ENCODE measurements at places on chromosomes 2 and 18.

DNA sequence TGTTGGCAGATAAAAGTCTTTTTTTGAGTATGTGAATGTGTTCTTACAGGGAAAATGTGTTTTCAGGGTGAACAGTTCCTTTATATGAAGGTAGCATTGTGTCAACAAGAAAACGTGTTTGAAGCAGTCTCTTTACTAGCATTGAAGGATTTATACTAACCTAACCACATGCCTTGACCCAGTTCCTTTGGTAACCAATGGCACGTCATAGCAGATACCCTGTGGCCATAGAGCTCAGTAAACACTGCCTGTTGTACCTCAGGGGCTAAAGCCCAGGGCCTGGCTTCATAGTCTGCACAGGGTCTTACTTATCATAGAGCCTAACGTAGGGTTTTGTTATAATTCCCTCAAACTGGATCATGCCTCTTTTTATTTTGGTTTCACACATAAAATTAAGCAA lies 32.1 kb upstream of the NFU1 start:
- no peak for DNase-seq

DNA sequence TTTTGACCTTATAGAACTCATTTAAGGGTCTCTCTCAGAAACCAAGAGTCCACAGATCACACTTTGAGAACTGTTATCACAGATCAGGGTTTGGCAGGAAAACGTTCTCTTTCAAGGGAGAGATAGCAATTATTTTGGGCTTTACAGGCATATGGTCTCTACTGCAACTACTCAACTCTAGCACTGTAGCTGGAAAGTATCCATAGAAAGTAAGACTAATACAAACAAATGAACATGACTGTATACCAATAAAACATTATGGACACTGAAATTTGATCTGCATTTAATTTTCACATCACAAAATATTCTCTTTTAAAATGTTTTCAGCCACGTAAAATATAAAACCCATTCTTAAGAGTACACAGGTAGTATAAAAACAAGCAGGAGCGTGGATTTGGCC lies 100.5 kb downstream of the TRIP12 start:
- DNase-seq: no peak

- DNase-seq: no peak
Measured at GRCh38 chr2:180849851-180850250, 130.6 kb upstream of the UBE2E3 start.

- DNase-seq: no peak
Measured at GRCh38 chr2:4628998-4629501, 925.7 kb downstream of the DCDC2C start.

GRCh38 chr2:175577368-175577970 lies 396.0 kb upstream of the ATP5MC3 start:
- no peak for DNase-seq

DNA sequence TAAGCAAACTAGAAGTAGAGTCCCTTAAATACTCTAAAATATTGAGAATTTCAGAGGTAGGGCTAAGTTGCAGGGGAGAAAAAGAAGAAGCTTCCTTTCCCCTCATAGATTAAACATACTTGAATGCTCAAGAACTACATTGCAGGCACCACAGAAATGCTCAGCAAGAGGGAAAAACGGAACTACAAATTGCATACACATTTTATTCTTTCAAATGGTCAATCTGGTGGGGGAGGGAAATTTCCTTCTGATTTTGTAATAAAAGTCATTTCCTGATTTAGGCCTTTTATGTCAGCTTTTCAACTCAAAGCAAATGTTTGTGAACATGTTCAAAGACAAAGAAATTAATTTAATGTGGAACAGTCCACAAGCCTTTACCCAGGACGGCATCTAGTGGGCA lies 33.0 kb downstream of the FARSB start:
- DNase-seq: no peak

DNA sequence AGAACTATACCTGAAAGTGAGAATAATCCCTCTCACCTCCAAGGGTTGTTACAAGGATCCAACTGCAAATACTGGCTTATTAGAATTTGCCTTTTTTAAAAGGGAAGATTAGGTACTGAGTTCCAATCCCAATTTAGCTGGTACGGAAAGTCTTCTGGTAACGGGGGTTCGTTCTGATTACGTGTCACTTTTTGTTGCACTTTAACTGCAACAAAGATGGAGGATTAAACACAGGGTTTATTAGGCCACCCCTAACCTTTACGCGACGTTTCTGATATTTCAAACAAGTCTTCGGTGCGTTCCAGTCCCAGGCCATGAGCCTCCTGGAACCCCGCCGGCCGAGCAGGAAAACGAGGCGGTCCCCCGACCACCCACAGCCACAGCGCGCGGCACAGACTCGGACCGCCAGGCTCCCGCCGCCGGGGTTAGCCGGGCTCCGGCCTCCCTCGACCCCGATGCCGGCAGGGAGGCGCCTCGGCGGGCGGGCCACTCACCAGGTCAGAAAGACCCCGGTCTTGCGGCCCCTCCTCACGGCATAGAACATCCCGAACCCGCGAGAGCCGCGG lies 411 bp downstream of the RNASEH1 start:
- no peak for DNase-seq

- no peak for DNase-seq
Measured at GRCh38 chr2:18149660-18150246, 271.3 kb downstream of the KCNS3 start.

All from activated naive CD4-positive, alpha-beta T cell treated with anti-CD3 and anti-CD28 coated beads, Interleukin-2, amount 50 U/mL, for 16 hours (primary cell).